ENCODE measurements at places on chromosomes 11 and 22.
A peak's percentile ranks its signal among the peaks of the same experiment; 100 is the strongest.

- no peak for DNase-seq
Observed at GRCh38 chr11:35928688-35929395, 15.0 kb upstream of the LDLRAD3 start.

DNA sequence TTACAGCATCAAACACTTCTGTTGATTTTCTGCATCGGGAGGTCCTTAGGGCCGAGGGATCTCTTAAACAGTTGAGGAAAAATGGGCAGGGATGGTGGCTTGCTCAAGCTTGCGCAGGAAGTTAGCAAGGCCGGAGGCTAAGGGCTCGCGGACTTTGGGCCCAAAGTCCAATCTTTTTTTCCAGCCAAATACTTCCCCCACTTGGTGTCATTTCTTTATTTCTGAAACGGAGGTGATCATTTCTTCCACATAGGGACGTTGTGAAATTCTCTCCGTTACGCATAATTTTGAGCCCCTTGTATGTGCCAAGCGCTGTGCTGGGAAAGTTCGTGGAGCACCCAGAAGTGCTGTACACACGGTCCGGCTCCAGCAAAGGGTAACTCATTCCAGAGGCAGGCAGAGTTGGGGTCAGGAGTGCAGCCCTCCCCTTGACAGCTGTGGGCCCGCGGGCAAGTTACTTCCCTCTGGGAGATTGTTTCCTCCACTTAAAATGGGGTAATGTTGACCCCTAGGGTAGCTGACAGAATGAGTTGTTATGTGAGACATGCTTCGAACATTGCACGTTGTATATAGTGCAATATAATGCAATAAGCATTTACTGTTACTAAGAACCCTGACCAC lies 809 bp downstream of the MIEF1 start:
- peak; percentile 53 for DNase-seq

- DNase-seq = no peak
Observed at GRCh38 chr11:30016588-30017363, at the start of gene KCNA4. TSS of gene KCNA4 (minus strand) at chr11:30017030. CDS start at chr11:30012678, 4,352 bp downstream.

DNA sequence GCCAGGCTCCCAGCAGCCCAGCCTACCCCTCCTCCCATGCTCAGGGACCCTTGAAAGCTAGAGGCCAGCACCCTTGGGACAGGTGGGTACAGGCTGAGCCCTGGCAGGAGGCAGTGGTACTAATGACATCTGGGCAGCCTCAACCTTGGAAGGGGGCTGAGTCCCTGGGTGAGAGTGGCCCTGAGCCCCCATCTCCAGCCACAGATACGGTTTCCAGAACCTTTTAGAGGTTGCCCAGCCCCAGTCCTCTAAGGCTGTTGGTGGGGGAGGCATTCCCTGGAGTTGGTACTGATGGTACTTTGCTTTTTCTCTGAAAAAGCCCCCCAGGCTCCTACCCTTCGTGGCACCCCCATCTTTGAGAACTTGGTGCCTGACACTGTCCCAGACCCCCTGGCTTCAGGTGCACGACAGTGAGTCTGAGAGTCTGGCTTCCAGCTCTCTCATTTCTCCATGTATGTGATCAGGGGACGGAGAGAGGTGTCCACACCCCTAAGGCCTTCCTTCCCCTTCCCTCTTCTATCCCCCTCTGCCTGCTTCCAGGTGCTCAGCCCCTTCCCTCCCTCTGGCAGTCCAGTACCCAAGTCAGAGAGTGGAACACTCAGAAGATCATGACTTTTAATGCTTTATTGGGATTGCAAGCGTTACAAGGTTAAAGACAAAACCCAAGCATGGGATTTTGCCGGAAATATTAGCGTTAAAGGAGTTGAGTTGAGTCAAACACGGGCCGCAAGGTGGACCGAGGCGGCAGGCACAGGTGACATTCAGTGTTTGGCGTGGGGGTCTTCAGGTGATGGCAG lies 10.5 kb downstream of the IGF2 start:
- no peak for DNase-seq

DNA sequence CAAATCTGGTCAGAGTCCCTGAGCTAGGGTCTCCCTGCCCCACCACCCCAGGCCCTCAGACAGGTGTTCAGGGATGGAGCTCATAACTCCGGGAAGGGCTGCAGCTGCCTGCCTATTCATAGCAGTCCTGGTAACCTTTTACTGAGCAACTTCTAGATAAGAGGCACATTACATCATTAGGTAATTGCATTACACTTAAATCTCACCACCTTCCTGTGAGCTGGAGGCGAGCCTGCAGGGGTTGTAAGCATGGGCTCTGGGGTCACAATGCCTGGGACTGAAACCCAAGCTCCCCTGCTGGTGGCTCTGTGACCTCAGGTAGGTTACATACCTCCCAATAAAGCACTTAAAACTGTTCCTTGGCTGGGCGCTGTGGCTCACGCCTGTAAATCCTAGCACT lies 22.5 kb downstream of the TP53I11 start:
- no peak for DNase-seq

GRCh38 chr11:9230296-9230695 lies 34.9 kb downstream of the DENND5A start:
- DNase-seq = peak; percentile 18

DNA sequence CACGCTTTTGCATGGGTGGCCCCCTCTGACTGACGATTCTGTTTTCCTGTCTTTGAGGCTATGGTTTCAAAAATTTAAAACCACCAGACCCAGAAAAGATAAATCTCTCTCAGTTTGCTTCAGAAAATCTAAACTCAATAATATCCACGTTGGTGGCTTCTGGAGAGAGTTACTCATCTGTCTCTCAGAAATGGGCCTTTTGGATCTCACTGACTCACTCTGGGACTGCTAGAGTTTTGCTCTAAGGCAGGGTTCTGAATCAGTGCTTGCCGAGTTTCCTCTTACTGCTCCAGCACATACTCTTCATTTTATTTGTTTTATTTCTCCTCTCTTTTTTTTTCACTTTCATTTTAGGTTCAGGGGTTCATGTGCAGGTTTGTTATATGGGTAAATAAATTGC lies 305.7 kb downstream of the BLID start:
- DNase-seq = peak; percentile 66

- DNase-seq = no peak
Observed at GRCh38 chr11:73453562-73453961, 77.4 kb downstream of the RELT start.

DNA sequence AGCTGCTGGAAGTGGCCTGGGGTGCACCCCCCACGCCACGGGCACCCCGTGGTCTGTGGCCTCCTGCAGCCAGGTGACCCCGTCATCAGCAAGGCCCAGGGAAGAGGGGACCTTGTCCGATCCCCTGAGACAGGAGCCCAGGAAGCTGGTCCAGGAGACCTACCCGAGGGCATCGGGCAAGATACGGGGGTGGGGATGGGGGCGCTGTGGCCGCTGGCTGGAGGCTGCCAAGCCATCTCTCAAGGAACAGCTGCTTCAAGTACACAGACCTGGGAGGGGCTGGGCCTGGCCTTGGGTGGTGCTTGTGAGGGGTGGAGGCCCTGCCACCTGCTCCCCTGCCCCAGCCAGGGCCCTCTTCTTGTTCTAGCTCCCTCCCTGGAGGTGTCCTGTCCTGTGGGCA lies 1272.1 kb downstream of the BRD1 start:
- DNase-seq = no peak

DNA sequence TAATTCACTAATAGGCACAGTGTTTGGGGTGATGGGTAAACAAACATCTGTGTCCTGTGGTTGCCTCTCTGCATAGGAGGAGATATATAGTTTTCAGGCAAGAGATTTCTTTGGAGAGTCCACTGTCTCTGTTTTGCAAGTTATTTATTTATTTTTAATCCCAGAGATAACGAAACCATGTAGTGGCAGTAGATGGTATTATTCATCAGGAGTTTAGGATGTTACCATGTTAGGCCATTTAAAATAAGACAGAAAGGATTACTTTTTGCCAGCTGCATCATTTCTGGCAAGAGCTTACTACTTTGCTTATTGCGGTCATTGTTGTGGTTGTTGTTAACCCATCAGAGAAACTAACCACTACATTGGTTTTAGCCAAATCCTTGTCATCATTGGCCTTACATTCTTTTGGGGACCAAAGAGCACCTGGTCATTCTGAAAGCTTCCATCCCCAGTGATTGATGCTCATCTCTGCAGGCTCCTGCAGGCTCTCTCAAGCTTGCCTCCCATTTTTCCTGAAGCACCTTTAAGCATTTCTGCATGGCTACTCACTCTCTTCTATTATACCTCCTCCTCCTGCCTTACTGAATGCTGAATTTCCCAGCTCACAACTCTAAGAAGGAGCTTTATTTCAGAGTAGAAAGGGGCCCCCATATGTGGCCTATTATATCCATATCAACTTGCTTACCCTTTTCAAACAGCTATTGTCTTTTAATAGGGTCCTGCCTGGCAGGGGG lies 84.4 kb downstream of the CSTPP1 start:
- no peak for DNase-seq

DNA sequence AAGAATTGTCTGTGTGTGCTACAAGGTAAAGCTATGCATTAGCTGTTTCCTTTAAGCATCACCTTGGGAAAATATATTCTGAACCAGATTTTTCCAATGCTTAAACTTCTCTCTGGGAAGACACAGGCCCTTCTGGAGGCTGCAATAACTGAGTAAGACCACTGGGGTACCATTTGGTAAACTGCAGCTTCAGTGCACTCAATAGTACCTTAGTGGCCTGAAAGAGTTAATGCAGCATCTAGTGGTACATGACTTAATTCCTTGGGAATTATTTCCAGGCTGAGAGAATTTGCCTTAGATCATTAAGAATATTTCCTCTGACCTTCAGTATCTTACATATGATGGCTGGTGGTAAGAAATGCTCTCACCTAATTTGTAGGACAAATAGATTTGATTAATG lies 727.4 kb downstream of the DLG2 start:
- DNase-seq = peak; percentile 51

- DNase-seq = no peak
Observed at GRCh38 chr22:27774200-27774599, 27.4 kb downstream of the MN1 start.

DNA sequence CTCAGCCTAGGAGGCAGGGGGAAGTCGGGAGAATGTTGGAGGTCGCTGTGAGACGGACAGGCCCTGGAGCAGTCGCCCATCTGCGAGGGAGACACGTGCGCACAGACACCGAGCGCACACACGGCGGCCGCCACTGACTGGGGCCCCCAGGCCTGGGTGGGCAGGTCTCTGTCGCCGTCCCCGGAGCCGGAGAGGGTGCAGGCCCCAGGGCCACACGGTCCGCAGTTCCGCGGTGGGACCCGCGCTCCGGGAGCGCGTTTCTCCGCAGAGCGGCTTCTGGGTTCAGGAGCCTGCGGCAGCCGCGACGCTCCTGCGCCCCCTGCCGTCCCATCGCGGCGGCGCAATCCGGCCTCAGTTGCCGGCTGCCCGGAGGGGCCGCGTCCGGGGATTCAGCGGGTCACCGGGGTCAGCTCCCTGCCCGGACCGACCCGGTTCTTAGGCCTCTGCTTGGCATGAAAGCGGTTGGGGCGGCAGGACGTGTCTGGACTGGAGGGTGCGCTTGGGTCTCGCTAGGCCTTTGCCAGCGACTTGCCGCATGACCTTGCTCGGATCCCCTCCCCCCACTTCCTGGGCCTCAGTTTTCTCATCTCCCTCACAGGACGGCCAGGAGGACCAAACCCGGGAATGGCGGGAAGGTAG lies 31.2 kb downstream of the PDE2A start:
- DNase-seq = peak; percentile 49
